ENCODE measurements at places on chromosomes 4 and X.

DNA sequence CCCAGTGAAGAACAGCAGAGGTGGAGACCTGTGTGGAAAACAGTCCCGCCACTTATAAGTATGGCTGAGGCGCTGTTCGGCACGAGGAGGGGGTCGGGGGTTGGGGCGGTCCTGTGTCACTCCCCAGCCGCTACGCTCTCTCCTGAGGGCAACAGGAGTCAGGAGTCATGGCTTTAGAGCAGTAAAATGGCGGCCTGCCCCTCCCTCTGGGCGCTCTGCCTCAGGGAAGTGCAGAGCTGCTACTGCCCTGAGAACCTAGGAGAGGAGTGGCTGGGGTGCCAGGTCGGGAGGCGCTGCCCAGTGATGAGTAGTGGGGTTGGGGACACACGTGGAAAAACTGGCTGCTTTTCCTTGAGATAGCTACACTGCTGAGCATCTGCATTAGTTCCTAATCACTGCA, 551.2 kb upstream of the AMOT start:
- DNase-seq: no peak

- no peak for DNase-seq
These were observed 70.2 kb upstream of the ZNF518B start for GRCh38 chr4:10527438-10527837.

DNA sequence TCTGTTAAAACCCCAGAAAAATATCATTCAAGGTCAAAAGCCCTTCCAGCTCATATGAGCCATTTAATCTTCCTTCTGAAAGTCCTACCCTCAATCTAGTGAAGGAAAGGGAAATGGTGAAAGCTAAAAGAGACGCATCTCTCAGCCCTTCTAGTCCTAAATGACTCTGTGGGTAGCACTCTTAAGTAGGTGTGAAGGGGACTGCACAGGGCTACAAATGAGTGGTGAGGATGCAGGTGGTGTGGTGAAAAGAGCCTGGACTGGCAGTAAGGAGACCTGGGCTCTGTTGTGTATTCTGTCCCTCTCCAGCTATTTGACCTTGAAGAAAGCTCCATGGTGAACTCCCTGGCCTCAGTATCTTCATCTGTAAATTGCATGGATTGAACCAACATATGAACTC, 671.8 kb upstream of the DIPK2B start:
- DNase-seq: no peak

GRCh38 chrX:31260351-31260750, 188.5 kb upstream of the FTHL17 start:
- no peak for DNase-seq

- no peak for DNase-seq
These were observed 32.7 kb downstream of the ACE2 start for GRCh38 chrX:15567886-15568616.

DNA sequence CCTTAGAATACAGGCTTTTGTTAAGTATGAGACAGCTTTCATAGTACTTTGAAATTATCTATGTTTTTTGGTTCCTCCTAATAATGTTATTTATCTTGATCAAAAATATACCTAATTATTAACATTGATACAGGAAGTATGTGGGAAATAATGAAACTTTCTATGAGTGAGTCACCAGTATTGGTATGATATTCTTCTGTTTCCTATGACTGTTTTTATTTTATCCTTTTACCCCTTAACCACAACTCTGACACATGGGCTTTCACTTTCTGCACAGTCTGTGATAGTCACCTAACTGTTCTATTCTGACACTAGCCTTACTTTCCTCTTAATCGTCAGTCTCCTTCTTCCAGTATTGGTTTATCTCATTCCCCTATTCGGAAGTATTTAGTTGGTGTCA, 4.7 kb downstream of the THAP9 start:
- DNase-seq: no peak

DNA sequence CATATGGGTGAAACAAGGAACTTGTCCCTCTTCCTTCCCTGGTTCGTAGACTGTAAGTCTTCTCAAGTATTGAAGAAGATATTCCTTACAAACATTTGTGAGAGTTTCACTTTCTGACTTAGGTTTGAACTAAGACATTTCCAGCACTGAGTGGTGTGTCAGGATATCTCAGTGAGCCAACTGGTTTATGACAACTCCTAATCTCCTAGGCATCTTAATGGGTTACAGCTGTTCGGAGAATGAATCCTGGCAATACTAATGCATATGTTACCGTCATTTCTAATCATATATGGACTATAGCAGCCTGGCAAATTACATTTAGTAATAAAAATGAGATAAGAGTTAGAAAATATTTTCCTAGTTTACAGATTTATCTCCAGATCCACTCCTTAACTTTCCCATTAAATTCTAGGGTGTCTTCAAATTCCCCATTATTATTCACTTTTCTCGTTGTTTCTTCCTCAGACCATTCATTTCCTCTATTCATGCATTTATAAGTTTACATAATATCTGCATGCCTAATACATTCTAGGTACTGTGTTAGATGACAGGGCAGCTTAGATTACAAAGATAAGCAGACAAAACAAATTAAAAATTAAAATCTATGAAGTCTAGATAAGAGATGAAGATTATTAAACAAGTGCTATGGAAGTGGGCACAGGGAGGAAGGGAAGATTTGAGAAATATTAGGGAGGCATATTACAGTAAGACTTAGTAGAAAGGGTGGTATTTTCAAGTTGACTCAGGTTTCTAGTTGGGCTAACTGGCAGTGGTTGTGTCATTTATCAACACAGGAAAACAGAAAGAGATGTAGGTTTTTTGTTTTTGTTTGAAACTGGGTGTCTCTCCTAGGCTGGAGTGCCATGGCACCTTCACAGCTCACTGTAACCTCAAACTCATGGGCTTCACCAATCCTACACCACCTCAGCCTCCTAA, 173.9 kb downstream of the WDFY3 start:
- DNase-seq: no peak

DNA sequence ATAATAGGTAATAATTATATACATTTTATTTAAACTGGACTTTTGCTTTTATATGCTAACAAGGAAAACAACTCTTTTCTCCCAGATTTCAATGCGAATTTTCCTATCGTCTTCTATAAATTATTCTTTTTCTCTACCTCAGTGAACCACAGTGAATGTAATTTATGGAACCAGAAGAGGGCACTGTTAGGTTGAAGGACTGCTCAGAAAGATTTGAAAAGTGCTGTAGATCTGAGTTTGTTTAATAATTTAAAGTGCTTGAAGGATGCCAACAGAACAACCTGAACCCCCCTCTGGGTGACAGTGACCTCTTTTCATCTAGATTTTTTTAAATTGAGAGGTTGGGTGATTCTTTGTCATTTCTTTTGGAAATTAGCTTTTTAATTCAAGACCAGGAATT, 54.9 kb downstream of the PHOX2B start:
- DNase-seq: no peak

GRCh38 chr4:187426511-187426910, 569.1 kb upstream of the ZFP42 start:
- no peak for DNase-seq

- DNase-seq: no peak
These were observed 207.4 kb upstream of the MAOA start for GRCh38 chrX:43448688-43449087.

GRCh38 chrX:9117851-9118250, 83.9 kb upstream of the FAM9B start:
- no peak for DNase-seq

DNA sequence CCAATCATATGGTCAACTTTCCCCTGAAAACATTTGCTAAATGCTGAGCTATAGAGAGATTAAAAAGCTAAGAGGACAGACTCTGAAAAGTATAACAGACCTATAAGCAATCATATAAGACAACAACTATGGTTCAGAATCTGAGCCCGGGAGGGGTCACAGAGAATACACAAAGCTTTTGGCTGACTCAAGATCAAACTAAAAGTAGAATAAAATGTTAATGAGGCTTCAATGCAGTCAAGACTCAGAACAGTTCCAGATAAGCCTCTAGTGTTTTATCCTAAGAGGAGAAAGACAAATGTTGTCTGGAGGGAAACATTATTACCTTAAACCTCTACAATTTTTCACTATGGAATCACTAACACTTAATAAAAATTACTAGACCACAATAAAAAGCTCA, 175.4 kb upstream of the VEGFC start:
- DNase-seq: no peak

DNA sequence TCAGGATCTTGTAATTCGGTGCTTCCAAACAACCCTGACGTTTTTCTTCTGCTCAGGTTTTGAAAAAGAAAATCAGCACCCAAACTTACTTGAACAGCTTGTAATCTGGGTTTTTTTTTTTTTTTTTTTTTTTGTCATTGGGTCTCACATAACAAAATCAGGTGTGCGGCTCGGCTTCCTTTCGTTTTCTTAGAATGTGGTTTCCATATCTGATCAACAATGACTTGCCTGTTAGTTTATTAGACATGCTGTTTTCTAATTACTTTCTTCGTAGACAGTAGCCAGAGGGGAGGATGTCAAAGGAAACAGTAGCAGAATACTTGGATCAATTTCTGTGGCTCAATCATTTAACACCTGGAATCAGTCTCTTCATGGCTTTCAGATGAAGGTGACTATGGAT, 890 bp upstream of the FREM3 start:
- no peak for DNase-seq

- no peak for DNase-seq
These were observed 49.7 kb downstream of the XIAP start for GRCh38 chrX:123909523-123909922.

DNA sequence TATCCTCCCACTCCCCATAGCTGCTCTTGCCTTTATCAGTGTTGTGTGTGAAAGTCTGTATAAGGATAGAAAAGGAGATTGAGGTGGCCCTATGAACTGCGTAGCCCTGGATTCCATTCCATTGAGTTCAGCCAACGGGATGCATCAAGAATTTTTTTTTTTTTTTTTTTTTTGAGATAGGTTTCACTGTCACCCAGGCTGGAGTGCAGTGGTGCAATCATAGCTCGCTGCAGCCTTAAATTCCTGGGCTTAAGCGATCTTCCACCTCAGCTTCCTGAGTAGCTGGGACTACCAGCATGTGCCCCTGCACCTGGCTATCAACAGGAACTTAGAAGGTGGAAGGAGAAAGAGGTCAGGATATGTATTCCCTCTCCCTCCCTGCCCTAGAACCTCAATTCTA, 187.2 kb upstream of the SPRY1 start:
- no peak for DNase-seq

GRCh38 chr4:20883231-20883630, 183.0 kb downstream of the PACRGL start:
- no peak for DNase-seq

- DNase-seq: no peak
These were observed 494.6 kb upstream of the ATOH1 start for GRCh38 chr4:93334003-93334402.

- DNase-seq: no peak
These were observed 594.3 kb upstream of the ADGRL3 start for GRCh38 chr4:60605646-60606354.

DNA sequence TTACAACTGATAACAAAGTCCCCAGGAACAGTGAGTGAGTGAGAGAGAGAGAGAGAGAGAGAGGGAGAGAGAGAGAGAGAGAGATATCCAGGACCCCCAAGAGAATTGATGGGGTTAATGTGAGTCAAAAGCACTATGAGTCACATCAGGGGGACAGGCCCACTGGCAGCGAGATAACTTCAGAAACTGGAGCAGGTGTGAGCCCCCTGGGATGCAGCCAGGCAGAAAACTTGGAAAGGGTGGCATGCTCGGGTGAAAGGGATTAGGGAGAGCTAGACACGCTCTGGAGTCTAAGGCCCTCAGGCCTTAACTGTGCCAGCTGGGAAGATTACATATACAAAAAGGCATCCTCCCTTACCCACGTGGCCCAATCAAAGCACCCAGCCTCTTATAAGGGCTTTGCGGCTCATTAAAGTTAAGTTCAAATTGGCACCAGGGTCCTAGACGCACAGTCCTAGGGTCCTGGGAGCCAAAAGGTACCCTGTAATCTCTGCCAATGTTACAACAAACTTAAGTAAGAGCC, 841 bp downstream of the ACOT9 start:
- DNase-seq: no peak

DNA sequence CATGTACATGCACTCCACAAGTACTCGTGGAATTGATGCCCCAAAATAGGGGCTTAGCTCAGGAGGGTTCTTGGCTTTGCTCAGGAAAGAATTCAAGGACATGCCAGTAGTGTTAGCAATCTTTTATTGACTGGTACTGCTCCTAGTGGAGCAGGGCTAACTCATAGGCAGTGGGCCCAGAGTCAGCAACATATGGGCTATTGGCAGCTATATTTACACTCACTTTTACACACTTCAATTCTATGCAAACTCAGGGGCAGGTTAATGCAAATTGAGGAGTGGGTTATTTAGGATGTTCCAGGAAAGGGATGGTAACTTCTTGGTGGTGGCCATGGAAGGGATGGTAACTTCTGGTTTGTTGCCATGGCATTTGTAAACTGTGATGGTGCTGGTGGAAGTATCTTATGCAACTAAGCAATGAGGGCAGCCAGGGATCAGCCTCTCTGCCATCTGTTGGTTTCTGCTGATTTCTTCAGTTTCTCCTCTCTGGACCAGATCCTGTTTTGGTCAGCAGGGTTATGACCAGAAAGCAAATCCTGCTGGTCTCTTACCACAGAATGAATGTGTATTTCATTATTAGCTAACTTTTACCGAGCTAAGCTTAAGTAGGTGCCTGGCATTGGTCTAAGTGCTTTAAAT, 69.2 kb upstream of the FAT1 start:
- no peak for DNase-seq

GRCh38 chr4:87270144-87270543, 49.7 kb upstream of the KLHL8 start:
- DNase-seq: no peak

Measured in T-helper 1 cell (primary cell).